ENCODE measurements at places on chromosomes 12 and 14.
A peak's percentile ranks its signal among the peaks of the same experiment; 100 is the strongest.

GRCh38 chr12:124347805-124348658, 53.1 kb downstream of the RFLNA start:
- no peak for DNase-seq

DNA sequence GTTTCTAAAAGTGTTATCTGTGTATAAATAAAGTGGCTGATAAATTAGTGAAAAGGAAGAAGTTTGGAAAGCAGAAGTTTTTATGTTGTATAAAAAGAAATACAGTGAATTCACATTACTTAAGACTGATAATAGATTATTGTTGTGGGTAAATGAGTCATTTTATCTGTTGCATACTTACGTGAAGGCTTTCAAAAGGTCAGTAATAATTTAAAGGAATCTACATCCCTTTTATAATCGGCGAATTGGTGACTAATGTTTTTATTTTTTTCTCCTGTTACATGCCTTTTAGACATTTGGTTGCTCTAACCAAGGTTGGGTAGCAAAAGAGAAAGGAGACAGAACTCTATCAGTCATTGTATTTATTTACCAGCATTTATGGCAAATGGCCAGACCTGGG, 155.9 kb downstream of the SLC41A2 start:
- no peak for DNase-seq

- DNase-seq = no peak
Measured at GRCh38 chr12:21913823-21914222, 27.4 kb downstream of the ABCC9 start.

DNA sequence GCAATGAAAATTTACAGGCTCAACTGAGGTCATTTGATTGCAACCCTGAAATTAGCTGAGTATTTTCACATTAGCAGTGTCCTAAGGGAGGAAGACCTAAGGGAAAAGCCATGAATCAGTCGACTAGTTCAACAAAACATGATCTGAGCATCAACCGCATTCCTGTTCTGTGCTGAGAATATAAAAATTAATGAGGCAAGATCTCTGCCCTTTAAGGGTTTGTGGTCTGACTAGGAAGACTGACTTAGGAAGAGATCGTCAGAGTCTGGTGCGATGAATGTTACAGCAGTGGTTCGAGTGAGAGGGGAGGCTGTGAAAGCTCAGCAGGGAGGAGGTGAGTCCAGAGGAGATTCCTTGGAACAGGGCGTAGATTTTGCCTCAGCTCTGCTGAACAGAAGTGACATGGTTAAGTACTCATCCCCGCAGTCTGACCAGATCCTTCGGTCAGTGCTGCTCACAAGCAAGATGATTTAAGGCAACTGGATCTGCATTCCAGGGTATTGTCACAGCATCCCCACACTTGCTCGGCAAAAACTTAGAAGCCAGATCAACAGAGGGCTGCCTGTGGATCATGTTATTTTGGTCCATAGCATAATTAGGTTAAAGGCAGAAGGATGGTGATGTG, 49.6 kb downstream of the BMAL2 start:
- DNase-seq = no peak

GRCh38 chr12:116552773-116553373, 6.3 kb upstream of the MAP1LC3B2 start:
- no peak for DNase-seq

GRCh38 chr12:117096501-117097042, 2.6 kb downstream of the TESC start:
- DNase-seq = peak; percentile 33

- DNase-seq = no peak
Measured at GRCh38 chr14:22915886-22916521, 2.9 kb downstream of the RBM23 start.

GRCh38 chr14:24053548-24054323, 1.9 kb downstream of the CARMIL3 start:
- no peak for DNase-seq

DNA sequence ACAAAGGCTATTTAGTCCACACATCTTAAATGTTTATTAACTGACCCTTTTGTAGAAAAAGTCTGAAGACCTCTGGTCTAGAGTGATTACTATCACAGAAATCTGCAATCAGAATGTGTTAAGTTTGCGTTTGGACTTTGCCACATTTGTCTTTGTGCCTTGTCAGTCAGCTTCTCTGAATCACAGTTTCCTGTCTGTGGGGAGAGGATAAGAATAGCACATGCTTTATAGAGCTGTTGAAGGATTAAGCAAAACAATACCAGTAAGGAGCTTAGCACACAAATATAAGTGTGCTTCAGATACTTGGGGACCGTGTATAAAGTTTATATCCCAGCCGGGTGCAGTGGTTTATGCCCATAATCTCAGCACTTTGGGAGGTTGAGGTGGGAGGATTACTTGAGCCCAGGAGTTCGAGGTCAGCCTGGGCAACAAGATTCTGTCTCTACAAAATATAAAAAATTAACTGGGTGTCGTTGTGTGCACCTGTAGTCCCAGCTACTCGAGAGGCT, 63.0 kb upstream of the BTG1 start:
- DNase-seq = peak; percentile 62

GRCh38 chr14:64417055-64417770, 29.1 kb downstream of the MTHFD1 start:
- DNase-seq = no peak

DNA sequence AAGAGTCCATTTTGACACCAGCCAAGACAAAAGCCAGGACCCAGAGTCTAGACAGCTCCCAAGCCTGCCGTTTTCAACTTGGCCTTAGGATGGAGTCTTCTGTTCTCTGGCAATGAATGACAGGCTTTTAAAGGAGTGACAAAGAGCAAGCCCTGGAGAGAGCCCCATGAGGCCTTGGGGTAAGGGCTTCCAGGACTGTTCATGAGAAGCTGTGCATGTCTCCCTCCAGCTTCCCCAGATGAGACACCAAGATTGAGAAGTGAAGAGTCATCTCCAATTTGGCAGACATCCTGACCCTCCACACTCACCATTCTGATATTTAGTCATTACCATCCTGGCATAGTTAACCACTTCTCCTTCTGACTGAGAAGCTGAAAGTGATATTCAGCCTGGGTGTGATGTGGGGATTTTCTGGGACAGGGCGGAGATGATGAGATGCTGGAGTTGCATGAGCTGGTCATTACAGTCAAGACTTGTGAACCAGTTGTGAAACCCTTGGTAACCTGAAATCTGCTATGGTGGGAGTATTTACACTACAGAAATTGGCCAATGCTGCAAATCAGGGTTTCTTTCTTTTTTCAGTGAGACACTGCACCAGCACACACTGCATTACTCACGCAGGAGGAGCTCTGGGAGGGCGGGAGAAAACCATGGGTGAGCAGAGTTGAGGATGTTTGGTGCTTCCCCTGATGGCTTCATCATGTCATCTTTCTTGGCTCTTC, 77.8 kb downstream of the VCPKMT start:
- DNase-seq = no peak

GRCh38 chr12:19951664-19952063, 416.7 kb upstream of the PDE3A start:
- no peak for DNase-seq

- no peak for DNase-seq
Measured at GRCh38 chr12:4587108-4587507, 25.1 kb downstream of the DYRK4 start.

GRCh38 chr14:95505030-95505589, 11.3 kb downstream of the SYNE3 start:
- DNase-seq = no peak

DNA sequence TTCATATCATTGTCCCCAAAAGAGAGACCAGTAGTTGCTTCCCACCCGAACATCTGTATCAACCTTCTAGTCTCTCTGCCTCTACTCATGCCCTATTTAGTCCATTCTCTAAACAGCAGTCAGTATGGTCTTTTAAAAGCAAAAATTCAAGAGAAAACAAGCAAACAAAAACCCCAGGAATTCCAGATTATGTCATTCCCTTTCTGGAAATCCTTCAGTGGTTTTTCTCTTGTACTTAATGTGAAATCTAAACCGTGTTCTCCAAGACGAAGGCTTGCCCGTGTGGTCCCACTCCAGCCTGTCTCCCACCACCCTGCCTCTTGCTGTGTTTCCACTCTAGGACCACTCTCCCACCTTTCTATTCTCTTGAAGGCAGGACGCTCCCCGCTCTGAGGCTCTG, 90.8 kb downstream of the TMEM30B start:
- no peak for DNase-seq

All from NCI-H510A treated with DMSO at 0.1 percent for 48 hours (cell line).